T-helper 2 cell (primary cell): ENCODE measurements at places on chromosomes 4 and X.

DNA sequence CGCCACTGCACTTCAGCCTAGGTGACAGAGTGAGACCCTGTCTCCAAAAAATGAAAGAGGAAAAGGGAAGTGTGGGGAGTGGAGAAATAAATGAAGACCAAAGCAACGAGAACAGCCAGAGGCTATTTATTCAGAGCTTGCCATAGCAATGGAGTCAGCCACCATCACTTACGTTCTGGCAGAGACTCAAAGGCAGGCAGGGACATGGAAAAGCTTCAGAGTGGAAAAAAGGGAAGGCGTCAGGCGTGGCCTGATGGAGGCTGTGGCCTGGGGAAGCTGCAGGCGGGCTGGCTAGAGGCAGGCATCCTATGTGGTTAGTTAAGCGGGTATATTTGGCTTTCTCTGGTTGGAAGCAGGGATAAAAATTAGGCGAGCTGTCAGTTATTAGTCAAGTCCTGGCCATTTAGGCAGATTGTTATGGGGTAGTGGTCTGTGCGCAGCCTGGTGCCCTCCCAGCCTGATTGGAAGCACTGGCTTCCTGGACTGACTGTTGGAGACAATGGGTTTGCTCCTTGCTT lies 73.3 kb downstream of the DCTD start:
- no peak for DNase-seq

GRCh38 chr4:56976837-56977320 lies 527 bp downstream of the NOA1 start:
- DNase-seq = peak; percentile 22

DNA sequence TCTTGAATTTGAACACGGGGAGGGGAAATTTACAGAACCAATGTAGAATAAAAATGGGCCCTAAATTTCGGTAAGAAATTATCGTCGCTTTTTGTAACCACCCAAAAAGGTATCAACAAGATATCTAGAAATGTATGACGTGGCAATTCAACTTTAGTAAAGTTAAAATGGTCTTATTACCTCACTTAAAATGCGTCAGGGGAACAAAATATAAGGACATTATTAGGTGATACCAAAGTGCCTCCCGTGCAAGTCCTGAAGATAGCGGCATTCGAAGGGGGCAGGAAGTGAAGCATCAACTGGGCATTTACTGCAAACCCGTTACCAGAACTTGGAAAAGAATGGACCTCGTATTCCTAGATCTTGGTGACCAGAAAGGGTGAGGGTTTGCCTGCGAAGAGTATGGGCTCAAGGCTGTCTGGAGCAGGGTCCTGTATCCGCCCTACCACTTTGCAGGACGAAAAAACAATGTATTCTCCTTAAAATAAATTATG lies 980 bp downstream of the AP1S2 start:
- DNase-seq = no peak

GRCh38 chrX:20585782-20586181 lies 319.1 kb upstream of the RPS6KA3 start:
- DNase-seq = no peak

DNA sequence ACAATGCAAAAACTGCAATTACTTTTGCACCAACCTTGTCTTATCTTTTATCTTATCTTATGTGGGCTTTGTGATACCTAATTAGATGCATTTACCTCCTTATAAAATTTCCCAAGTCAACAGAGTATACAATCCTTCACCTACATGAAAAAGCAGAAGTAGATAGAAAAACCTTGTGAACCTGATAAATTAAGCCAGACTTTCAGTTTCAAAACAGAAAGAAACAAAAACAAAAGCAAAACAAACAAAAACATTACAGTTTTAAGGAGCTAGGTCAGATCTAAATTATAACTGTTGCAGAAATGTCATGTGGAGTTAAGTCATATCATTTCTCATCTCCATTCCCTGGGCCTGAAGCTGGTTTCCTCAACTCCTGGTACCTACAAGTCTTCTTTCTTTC lies 24.9 kb upstream of the CXXC4 start:
- DNase-seq = no peak

- no peak for DNase-seq
Observed at GRCh38 chr4:164438321-164438720, 315.6 kb upstream of the SMIM31 start.
